ENCODE measurements at places on chromosomes 1 and 21.

- DNase-seq = peak; percentile 48
Observed at GRCh38 chr1:245418077-245418476, 263.3 kb downstream of the KIF26B start.

GRCh38 chr1:110282395-110282794 lies 56.8 kb upstream of the RBM15 start:
- DNase-seq = no peak

- DNase-seq = no peak
Observed at GRCh38 chr21:46418265-46418946, 40.3 kb upstream of the DIP2A start.

GRCh38 chr1:219340796-219341195 lies 167.1 kb downstream of the LYPLAL1 start:
- no peak for DNase-seq

DNA sequence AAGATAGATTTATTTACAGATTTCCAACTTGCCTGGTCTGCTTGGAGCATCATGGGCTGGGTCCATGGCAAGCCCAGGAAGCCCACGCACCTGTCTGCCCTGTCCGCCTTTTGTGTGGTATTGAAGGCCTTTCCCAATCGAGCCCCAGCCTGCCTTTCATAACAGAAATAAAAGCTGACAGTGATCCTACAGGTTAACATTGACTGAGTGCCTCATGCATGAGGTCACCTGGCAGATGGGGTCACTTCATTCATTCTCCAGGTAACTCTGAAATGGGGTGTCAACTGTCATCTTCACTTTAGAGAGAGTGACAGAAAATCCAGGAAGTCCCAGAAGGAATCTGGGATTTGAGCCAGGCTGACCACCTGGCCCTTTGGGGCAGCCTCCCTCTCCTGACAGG lies 36.3 kb upstream of the CASZ1 start:
- DNase-seq = no peak

DNA sequence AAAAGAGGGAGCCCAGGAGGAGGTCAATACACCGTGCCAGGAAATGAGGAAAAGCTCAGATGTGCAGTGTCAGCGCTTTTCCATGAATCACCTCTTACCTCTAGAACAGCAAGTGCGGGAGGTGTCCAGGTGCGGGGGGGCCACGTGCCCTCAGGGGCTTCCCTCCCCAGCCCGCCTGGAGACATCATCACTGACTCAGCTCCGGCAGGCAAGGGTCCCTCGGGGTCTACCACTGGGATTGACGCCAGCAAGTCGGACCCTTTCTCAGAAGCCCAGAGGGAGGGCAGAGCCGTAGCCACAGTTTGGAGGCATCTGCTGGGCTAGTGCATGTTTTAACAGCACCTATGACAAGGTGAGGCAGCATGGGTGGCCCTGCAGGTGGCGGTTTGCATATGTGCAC lies 67.4 kb upstream of the TRAPPC10 start:
- no peak for DNase-seq

- DNase-seq = peak; percentile 53
Observed at GRCh38 chr1:226738421-226738994, 574 bp downstream of the ITPKB start.

DNA sequence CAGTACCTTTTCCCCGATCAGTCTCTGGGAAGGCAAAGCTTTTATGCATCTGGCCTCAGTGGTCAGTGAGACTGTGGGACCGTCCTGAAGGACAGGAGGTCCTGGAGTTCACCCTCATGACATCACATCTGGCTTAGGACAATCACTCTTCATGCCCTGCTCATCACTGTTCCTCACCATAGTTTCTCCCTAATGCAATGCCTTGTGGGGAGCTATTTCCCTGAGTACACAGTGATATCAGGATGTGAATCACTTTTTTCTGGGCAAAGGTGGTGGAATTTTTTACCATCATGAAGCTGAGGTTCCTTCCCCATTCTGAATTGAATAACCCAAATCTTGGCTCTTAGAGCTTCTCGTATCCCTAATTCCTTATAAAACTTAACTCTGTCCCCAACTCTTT lies 34.8 kb upstream of the CFAP126 start:
- DNase-seq = no peak

GRCh38 chr1:119428991-119429390 lies 14.0 kb downstream of the HSD3B2 start:
- no peak for DNase-seq

Measured in left hindlimb (tissue), 1 donor.